ENCODE measurements at places on chromosomes 2 and 18.

DNA sequence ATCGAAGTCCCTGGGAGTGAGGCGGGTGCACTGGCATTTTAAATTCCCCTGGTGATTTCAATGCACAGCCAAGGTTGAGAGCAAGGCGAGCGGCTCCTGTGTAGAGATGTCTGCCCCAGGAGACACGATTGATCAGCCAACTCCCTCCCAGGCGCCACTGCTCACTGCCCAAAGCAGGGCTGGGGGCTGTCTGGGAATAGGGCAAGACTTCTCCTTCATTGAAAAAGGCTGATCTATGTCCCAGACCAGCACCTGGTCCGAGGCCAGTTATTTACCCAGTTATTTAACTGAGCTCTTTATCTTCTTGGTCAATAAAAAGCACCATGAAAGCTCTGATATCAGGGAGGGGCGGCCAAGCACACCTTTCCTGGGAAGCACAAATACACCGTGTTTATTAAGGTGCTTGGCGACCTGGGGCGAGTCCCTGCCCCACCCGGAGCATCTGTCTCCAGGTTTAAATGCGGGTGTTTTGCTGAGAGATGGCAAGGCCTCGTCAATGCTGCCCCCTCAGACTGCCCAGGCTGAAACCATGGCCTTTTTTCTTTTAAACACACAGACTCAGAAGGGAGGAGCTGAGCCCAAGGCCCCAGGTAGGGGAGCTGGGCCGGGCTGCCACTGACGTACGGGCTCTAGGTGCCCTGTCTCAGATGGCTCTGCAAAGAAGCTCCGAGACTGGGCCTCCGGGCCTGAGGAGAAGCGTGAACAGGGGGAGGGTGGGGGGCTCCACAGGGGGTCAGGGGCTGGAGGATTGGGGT lies 73.9 kb upstream of the HPCAL1 start:
- DNase-seq: no peak

GRCh38 chr18:56565046-56565445 lies 73.3 kb downstream of the TXNL1 start:
- DNase-seq: no peak

- DNase-seq: no peak
Observed at GRCh38 chr2:183868153-183868552, 730.2 kb upstream of the ZNF804A start.

- no peak for DNase-seq
Observed at GRCh38 chr2:240996161-240996833, 2.1 kb upstream of the SNED1 start.

- peak; percentile 48 for DNase-seq
Observed at GRCh38 chr2:144516981-144517865, 2.7 kb downstream of the ZEB2 start.

- DNase-seq: no peak
Observed at GRCh38 chr2:61536180-61536571, 2.0 kb downstream of the XPO1 start.

DNA sequence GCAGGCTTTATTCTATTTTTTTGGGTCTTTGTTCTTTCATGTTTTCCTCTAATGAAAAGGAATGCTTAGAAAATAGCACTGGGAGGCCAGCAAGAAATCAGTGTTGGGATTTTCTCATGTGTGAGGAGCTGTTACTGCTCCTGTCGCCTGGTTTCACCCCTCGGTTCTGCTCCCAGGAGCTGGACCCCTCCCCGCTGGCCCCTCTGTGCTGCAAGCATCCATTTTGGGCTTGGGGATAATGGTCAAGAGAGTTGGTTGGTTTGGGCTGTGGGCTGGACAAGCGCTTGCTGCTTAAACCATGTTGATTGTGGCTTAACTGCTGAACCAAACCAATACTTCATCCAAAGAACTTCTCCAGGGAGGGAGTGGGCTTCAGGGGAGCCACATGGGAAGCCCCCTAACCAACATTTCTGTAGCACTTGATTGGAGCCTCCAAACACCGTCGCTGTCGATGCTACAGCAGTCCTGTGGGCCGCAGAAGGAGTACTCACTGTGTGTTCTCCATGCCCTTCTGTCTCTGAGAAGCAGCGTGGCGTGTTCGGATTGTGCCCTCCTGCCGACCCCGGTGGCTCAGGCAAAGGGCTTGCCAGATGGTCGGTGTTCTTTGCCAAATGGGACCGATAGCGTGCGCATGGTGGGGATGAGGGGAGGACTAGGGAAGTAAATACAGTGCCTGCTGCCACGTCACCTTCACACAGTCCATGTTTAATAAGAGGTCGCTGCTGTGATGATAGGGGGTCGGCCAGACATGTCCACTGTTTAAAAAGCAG lies 40.0 kb downstream of the AGAP1 start:
- no peak for DNase-seq

GRCh38 chr2:40213071-40213470 lies 238.8 kb downstream of the SLC8A1 start:
- no peak for DNase-seq

DNA sequence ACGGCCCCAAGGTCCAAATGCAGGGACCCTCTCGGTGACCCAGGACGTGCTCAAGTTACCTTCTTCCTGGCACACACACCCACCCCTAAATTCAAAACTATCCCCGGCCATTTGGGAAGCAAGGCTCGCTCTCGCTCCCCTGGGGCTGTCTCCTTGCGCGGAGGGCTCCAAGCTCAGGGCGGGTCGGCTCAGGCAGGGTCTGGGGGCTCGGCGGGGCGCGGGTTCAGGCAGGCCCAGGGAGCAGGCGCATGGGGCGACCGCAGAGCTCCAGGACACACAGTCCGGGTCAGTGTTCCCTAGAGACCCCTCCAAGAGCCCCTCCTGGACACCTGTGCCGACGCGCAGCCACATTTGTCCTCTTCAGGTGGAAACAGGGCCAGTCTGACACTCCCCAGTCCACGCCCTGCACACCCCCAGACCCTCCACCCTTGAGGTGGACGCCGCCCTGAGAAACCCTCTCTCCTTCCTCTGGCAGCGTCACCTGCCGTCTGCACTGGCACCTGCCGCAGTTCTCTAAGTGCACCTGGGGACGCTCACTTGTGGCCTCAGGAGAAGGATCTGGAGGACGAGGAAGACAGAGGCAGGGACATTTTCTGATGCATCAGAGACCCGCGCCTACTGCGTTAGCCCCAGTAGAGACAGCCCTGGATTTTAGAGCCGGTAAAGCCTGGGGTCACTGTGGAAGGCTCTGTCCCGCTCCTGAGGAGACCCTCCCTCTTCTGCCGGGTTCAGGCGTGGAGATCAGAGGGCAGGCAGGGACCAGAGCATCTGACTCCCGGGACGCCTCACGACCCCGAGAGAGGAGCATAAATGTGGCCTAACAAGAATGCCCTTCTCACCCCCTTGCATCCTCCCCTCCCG lies 138.8 kb downstream of the TWIST2 start:
- DNase-seq: no peak

DNA sequence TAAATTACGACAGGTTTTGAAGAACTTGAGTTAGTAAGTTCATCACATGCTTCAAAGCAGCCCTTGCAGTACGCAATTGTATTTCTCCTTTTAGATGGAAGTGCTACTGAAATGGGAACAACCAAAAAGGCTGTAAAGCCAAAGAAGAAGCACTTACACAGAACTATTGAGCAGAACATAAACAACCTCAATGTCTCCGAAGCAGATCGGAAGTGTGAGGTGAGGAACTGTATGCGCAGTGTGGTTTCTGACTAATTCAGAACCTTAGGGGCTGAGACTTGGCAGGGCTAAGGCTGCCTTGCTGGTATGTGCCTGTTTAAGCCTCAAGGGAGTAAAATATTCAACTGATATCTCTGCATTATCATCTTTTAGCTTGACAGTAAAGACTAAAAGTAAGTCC lies 8.4 kb downstream of the NCAPH start:
- no peak for DNase-seq

- DNase-seq: no peak
Observed at GRCh38 chr2:120251078-120251477, 1.6 kb upstream of the RALB start.

- DNase-seq: no peak
Observed at GRCh38 chr2:45734952-45735351, 83.5 kb downstream of the PRKCE start.

GRCh38 chr2:108304975-108305374 lies 16.3 kb downstream of the SULT1C2 start:
- DNase-seq: no peak

GRCh38 chr18:79540161-79540903 lies 139.3 kb upstream of the CTDP1 start:
- DNase-seq: no peak

DNA sequence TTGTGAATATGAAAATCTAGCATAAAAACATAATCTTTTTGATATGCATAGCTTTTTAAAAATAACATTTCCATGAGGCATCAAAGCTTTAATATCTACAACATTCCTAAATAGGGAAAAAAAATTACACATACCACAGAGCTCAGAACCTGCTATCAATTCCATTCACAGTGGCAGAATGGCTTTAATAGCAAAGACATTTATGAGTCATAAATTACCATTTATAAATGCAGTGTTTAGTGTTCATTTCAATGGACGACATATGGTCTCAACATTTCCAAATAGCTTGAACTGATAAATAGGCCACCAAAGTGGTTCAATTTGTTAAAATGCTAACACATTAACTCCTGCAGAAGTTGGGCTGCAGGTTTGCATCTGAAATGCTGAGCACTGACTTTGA lies 600.6 kb upstream of the SETBP1 start:
- no peak for DNase-seq

Data from PC-9 (cell line).